ENCODE measurements at places on chromosomes 1 and 21. TPM values are rescaled to one million over a fixed set of nuclear protein-coding genes. Genes with fewer than 3 reads are reported as not detected.

Gene FCRL4
- not detected for total RNA-seq

Gene ACKR1
- total RNA-seq = not detected

Gene NEK2
- 2.4 TPM for total RNA-seq

Gene GNAT2
- 0.29 TPM for total RNA-seq

Gene OR2M3
- total RNA-seq = not detected
